H54 (cell line): ENCODE measurements at places on chromosomes 2 and 18.
A peak's percentile ranks its signal among the peaks of the same experiment; 100 is the strongest.

DNA sequence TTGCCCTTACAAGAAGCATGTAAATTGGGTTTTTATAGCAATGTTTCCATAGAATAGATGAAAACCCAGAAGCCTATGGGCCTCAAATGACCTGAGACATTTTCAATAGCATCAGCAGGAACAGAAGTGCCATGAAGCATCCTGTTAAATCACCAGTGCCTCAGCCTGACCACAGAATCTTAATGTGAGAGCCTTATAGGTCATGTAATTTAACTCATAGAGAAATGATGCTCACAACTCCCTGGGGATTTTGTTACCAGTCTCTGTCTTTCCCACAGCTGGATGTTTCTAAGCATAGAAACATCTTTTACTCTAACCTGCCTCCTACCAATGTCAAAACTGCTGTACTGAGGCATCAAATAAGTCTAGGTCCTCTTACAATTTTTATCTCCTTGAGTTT is 295.8 kb upstream of the ACVR2A start:
- DNase-seq, result no peak

DNA sequence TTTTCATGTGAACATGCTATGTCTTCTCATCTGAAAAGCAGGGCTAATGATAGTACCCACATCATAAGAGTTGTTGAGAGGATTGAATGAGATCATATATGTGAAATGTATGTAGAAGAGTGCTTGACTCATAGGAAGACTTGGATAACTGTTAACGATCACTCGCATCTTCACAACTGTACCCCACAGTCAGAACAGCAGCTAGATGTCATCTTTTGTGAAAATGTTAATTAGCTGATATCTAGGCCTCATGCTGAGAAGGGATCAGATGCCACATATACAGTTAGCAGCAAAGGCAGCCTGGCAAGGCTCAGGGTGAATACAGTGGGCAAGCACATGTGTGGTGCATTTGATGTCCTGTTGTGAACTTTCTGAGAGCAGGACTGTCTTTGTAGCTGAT is 24.2 kb downstream of the MAP3K20 start:
- no peak for DNase-seq

DNA sequence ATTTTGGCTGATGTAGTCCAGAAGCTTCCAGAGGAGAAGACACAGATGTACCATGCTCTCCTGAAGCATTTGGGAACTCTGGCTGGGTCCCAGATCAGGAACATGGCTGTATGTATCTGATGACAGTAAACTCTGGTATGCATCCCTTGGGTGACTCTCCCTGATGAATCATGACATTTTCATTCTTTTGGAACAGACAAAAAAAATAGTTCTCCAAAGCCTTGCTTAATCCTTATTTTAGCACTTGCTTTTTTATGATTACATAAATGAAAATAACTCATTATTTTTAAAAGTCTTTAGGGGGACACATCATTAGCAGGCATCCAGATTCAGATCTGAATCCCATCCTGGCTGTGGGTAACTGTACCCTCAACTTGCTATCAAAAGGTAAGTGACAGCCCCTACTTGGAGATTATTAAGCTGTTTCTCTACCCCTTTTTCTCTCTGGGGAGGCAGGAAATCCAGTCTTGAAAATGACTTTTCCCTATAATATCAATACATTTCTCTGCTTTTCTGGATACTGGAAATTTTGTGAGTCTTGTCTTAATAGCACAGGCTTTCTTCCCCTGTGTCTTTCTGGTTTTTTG is 23.3 kb downstream of the AOX1 start:
- DNase-seq, result peak; percentile 35

DNA sequence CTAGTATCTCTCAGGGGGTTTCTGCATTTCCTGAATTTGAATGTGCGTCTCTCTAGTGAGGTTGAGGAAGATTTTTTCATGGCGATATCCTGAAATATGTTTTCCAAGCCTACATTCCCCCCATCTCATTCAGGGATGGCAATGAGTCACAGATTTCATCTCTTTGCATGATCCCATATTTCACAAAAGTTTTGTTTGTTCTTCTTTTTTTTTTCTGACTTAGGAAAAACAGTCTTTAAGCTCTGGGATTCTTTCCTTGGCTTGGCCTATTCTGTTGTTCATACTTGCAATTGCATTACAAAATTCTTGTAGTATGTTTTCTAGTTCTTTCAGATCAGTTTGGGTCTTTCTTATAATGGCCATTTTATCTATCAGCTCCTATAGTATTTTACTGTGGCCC is 136.5 kb downstream of the DSEL start:
- no peak for DNase-seq

DNA sequence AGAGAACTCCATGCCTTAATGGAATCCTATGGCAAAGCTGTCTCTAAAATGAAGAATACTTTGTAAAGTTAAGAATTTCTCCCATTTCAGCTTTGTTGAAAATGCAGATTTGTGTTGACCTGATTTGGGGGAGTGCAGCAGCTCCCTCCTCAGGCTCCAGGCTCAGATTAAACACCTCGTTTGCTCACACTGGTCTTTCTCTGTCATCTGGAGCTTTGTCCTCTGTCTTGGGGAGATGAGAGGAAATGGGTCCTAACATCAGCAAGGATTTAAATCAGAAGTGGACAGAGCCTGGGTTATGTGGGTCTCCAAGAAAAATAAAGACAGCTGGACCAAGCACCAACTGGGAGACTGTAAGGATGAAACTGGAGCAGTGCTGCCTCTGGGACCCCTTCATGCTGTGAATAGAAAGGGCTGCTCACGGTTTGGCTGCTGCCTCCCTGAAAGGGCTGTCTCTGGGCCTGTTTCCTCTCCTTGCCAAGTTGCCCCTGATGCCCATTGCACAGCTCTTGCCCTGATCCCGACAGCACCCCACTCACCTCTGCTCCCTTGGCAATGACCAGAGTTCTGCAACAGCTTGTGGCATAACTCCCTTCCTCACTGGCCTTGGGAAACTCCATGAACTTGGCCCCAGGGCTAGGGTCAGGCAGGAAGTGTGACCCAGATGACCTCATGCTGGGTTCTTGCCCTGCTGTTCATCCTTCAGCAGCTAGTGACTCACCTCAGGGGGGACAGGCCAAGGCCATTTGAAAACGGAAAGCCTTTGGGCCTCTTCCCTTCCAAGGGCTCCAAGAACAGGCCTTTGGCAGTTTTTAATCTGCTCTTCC is 197.2 kb downstream of the CYP26B1 start:
- DNase-seq, result peak; percentile 53

DNA sequence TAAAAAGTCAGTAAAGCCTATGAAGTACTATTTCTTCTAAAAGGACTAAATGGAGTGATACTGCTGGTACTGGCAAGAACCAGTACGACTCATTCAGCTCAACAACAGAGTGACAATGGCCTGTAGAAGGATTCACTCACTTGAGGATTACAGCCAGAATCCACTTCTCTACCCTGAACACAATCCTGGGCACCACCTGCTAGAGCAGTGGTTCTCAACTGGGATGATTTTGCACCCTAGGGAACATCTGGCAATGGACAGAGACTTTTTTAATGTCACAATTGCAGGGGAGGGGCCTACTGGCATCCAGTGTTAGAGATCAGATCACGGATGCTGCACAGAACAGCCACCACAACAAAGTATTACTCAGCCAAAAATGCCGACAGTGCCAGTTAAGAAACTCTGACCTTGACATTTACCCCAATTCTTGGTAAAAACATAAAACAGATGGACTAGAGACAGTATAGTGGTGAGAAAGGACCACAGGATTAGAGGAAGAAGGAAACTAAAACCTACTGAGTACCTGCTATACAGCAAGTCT is 5.0 kb downstream of the SPIRE1 start:
- DNase-seq, result peak; percentile 53

GRCh38 chr18:53946594-53946993 is 277.9 kb downstream of the MBD2 start:
- DNase-seq, result no peak

DNA sequence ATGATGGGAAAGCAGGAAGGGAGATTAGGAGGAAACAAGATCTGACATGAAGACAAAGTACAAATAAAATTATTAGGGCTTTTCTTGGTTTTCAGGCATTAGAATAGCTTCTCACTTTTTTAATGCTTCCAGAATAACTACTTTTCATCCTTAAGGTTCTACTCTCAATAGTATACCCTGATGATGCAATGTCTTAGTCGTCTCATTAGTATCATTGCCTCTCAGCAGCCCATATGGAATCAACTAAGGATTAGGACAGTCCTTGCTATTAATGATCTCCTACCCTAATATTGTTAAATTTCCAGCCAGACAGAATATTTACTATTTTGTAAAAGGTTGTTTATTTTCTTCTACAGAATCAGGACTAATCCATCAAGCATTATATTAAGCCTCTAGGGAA is 55.9 kb downstream of the RELCH start:
- DNase-seq, result no peak

- DNase-seq, result no peak
These were observed 57.7 kb upstream of the ERBB4 start for GRCh38 chr2:212596276-212596675.

DNA sequence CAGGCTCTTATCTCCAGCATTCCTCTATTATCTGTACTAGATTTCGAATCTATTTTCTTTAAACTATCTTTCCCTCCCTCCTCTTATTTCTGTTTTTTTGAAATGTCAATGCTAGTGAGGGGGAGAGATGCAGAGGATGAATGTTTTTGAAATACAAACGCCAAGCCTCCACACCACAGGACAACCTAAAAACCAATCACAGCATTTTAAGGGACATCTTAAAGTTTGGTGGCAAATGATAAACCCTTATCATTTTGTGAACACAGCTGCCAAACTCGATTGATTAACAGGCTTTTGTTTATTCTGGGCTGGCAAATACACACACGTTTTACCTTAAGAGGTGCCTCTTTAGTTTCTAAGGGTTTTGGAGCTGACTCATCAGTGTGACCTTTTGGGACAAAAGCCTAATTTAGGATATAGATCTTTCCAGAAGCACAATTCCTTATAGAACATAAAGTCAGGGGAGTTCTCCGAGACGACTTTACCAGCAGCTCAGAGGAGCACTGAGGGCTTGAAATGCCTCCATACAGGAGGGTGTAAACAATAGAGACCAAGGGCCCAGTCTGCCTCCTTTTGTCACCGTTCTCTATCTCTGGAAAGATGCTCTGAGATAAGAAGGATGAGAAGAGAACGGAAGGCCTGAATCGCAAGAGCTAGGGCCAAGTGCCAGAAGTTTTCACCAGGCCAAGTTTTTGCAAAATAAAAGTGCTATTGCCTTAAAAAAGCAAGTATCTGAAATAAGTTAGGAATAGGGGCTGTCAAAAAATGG is 4.2 kb upstream of the MEIS1 start:
- DNase-seq, result no peak

- DNase-seq, result no peak
These were observed 965 bp downstream of the SIX3 start for GRCh38 chr2:44942304-44943030.

- DNase-seq, result no peak
These were observed 35.0 kb upstream of the PSMD14 start for GRCh38 chr2:161273038-161273760.

- DNase-seq, result no peak
These were observed 25.2 kb downstream of the ANKRD44 start for GRCh38 chr2:197285361-197285760.

DNA sequence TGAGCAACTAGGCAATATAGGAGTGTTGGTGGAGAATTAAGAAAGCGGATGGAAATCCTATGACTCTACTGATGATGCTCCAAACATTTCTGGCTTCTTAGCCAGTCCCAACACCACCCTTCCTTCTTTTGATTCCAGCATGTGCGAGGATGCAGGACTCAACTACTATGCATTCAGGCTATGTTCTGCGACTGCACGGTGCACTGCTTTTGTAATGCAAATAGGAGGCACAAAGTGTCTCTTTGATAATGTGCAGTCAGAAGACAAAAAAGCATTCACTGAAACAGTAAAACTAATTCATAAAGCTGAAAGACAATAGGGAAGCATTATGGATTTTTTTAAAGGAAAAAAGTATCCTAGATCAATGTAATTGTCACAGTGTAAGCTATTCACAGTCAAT is 106.7 kb downstream of the MEIS1 start:
- DNase-seq, result no peak

DNA sequence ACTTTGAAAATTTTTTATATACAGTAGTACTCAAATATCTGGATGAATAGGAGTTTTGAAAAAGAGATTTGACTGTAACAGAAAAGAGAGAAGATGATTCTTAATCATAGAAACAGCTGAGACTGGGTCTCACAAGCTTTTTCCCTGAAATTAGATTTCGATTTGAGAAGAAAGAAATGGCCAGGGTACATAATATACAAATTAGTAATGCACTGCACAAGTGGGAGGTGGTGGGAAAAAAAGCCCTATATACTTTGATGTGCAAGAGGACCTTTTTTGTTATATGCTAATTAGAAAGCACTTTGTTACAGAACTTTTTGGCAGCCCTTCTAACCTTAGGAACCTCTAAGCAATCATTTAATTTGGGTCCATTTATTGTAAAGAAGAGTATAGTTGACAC is 62.9 kb downstream of the EML4 start:
- DNase-seq, result no peak

DNA sequence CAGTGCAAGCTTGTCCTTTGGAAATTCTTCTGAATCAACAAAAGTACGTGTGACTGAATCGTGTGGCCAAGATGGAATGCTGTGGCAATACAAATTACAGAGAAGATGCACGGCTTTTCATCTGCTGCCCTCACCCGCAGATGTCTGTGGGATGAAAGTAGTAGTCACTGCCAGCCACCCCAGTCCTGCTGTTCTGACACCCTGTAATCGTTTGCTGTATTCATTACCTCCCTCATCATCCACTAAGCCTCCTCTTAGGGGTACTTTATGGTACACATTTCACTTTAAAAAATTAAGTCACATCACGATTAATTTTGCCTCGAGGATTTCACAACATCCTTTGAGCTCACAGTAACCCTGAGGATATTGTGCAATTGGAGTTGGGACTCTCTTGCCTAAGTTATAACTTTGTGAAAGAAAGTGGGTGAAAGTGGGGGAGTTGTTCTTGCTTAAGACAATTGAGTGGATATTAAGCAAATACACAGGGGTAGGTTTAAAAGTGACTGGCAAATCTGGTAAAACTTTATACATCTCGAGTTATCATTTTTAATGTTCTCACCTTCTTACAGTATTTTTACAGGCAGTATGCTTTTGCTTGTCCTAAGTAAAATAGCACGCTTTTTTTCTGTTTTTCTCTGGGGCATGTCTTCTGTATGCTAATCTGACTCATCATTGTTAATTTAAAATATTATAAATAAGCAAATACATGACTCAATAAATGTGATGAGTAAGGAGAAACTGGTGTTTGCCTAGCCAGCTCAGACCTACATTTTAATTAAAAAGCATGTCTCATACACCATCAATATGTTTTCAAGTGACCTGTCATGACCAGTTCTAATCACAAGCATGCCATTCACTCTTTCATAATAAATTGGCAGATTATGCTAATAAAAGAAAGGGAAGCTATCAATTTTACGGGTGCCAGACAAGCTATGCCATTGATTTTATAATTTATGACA is 680.9 kb downstream of the IRS1 start:
- no peak for DNase-seq
